ENCODE measurements at places on chromosomes 3 and 15. TPM values are rescaled to one million over a fixed set of nuclear protein-coding genes. Genes with fewer than 3 reads are reported as not detected.

DNA sequence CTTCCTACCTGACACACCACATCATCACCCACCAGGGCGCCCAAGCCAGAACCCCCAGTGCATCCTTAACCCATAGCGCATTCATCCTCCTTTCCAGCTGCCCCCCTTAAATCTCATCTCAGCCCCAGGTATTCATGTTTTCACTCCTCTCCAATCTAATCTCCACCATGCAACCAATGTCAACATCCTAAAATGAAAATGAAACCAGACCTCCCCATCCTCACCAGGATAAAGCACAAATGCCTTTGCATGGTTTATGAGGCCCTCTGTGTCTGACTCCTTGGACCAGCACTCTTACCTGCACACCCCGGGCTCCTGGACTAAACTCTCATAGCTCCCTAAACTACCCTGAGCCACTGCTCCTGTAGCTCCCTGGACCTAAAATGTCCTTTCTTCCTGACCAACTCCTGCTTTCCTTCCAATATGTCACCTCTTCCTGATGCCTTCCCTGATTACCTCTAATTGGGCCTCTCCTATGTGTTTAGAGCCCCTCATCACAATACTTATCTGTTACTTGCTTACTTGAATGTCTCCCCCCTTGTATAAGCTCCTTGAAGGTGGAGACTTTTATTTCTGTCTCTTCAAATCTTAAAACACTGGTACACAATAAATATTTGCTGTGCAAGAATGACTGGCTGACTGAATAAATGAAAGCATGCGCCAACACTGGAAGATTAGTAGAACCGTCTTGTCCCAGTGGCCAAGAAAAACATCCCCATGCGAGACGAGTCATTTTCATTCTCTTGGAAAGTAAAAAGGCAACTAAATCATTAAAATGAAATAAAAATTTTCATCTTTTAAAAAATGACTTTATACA lies 142.5 kb downstream of the XXYLT1 start:
- no peak for DNase-seq

SLC12A8 gene
- total RNA-seq = 1.1 TPM

DNA sequence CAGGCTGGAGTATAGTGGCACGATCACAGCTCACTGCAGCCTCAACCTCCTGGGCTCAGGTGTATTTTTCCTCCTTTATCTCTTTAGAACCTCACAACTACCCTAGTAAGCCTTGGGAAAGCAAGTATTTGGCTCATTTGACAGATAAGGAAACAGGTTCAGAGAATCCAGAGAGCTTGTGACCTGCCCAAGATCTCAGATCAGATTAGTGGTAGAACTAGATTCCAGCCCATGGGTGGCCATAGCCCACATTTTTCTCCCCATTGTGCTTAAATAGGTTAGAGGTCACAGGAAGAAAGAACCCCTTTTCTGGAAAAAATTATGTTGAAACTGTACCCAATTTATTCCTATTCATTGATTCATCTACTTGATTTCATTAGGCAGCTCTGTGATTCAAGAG lies 64.3 kb downstream of the TSC22D2 start:
- DNase-seq = no peak

HYKK gene
- 3.6 TPM for total RNA-seq

B3GNT5 gene
- total RNA-seq = 15.0 TPM

DNA sequence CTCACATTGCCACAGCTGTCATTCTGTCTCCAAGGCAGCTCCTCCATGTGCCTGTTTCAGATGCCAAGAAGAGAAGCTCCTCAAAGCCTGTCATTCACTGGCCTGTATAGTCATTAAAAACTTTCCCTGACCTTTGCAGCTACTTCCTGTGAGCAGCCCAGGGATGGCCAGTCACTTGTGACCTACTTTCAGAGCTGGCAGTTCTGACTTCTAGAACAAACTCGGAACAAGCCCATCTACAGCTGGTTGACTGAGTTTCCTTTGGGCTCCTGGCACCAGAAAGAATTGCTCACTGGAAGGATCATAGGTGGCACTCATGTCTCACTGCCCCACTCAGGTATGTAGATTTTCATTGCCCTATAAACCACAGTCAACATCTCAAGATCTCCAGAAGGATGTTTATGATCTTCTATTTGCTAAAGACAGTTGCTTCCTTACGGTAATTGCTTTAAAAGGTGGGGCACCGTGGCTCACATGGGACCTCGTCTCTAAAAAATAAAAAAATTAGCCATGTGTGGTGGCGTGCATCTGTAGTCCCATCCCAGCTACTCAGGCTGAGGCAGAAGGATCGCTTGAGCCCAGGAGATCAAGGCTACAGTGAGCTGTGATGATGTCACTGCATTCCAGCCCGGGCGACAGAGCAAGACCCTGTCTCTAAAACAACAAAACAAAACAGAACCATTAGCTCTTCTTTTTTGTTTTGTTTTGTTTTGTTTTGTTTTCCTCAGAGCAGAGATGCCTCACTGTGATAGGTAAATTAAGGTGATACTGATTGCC lies 11.2 kb upstream of the ATP13A3 start:
- DNase-seq = no peak

- no peak for DNase-seq
Measured at GRCh38 chr3:46884929-46885328, 7.4 kb downstream of the PTH1R start.

- no peak for DNase-seq
Measured at GRCh38 chr3:172643506-172644179, 67.2 kb downstream of the NCEH1 start.

Data from activated naive CD4-positive, alpha-beta T cell treated with anti-CD3 and anti-CD28 coated beads for 36 hours (primary cell).